ENCODE measurements at places on chromosomes 4 and X. TPM values are rescaled to one million over a fixed set of nuclear protein-coding genes. Genes with fewer than 3 reads are reported as not detected.

The ARHGAP36 gene
- not detected for total RNA-seq

The PPARGC1A gene
- total RNA-seq, result 40.0 TPM

The CTAG1A gene
- not detected for total RNA-seq

The C4orf50 gene
- total RNA-seq, result not detected

The MAOA gene
- 160 TPM for total RNA-seq

The RENBP gene
- total RNA-seq, result 2.3 TPM

The CSAG1 gene
- not detected for total RNA-seq

The CT45A5 gene
- total RNA-seq, result not detected

The NUP62CL gene
- 3.5 TPM for total RNA-seq

The PPAT gene
- 5.5 TPM for total RNA-seq

The SMIM43 gene
- not detected for total RNA-seq

The SERPINA7 gene
- not detected for total RNA-seq

The NEIL3 gene
- 1.8 TPM for total RNA-seq

The PAQR3 gene
- total RNA-seq, result 11.8 TPM

The OPRPN gene
- total RNA-seq, result not detected

The KIAA1210 gene
- total RNA-seq, result 0.11 TPM

The PDHA1 gene
- total RNA-seq, result 69.9 TPM

The TMPRSS11B gene
- total RNA-seq, result not detected

The HTR2C gene
- not detected for total RNA-seq

The GASK1B gene
- total RNA-seq, result 4.8 TPM

The TEX13B gene
- total RNA-seq, result not detected

The MPC1L gene
- not detected for total RNA-seq

The RNF212 gene
- total RNA-seq, result 11.8 TPM

The BEND2 gene
- total RNA-seq, result not detected

The VGLL1 gene
- total RNA-seq, result not detected

The PITX2 gene
- 0.49 TPM for total RNA-seq

The DGAT2L6 gene
- 0.42 TPM for total RNA-seq

The NHS gene
- 2.4 TPM for total RNA-seq

The ATG4A gene
- 9.1 TPM for total RNA-seq

The MAP7D3 gene
- 7.6 TPM for total RNA-seq

The MAGEA6 gene
- total RNA-seq, result not detected

The SLITRK4 gene
- 3.3 TPM for total RNA-seq

The POU3F4 gene
- total RNA-seq, result not detected

The HAND2 gene
- 11.0 TPM for total RNA-seq

The ASB9 gene
- not detected for total RNA-seq

The SHROOM2 gene
- 8.6 TPM for total RNA-seq

The AFF1 gene
- total RNA-seq, result 70.4 TPM

The TCEAL9 gene
- total RNA-seq, result 24.3 TPM

The UGT2B10 gene
- not detected for total RNA-seq

The SGMS2 gene
- 60.9 TPM for total RNA-seq

The MUC7 gene
- 0.21 TPM for total RNA-seq

The NRK gene
- total RNA-seq, result 0.05 TPM

The EFHC2 gene
- 6.9 TPM for total RNA-seq

The ZMAT1 gene
- total RNA-seq, result 2.5 TPM

The PRSS12 gene
- total RNA-seq, result 4.9 TPM

The MGAT4D gene
- total RNA-seq, result not detected

The UBA6 gene
- total RNA-seq, result 42.1 TPM

The FAM47B gene
- not detected for total RNA-seq

The KLHL4 gene
- total RNA-seq, result 0.30 TPM

The C4orf33 gene
- 8.5 TPM for total RNA-seq

The NAA11 gene
- total RNA-seq, result not detected

The PAGE4 gene
- not detected for total RNA-seq

The KLHL2 gene
- 15.9 TPM for total RNA-seq

The AMBN gene
- not detected for total RNA-seq

The HMX1 gene
- total RNA-seq, result not detected

The NUP54 gene
- 36.5 TPM for total RNA-seq
